ENCODE measurements at places on chromosomes 7 and 10. TPM values are rescaled to one million over a fixed set of nuclear protein-coding genes. Genes with fewer than 3 reads are reported as not detected.

PDGFA gene
- 69.4 TPM for total RNA-seq

CYP26C1 gene
- total RNA-seq, result 0.09 TPM

PGAM2 gene
- total RNA-seq, result not detected

PRLHR gene
- total RNA-seq, result not detected

HTR7 gene
- 0.12 TPM for total RNA-seq
